Natural killer cell (primary cell): ENCODE measurements at places on chromosomes 13 and 19. TPM values are rescaled to one million over a fixed set of nuclear protein-coding genes. Genes with fewer than 3 reads are reported as not detected.

- DNase-seq: no peak
Observed at GRCh38 chr19:32902448-32902847, 32.9 kb upstream of the SLC7A9 start.

DNA sequence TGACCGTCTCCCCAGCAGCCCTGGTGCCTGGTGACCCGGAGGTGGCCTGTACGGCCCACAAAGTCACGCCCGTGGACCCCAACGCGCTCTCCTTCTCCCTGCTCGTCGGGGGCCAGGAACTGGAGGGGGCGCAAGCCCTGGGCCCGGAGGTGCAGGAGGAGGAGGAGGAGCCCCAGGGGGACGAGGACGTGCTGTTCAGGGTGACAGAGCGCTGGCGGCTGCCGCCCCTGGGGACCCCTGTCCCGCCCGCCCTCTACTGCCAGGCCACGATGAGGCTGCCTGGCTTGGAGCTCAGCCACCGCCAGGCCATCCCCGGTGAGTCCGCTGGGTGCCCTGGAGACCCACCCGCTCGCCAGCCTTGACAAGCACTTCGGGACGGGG, 2.2 kb downstream of the MADCAM1 start:
- DNase-seq: no peak

Gene ENOX1
- total RNA-seq: not detected

DNA sequence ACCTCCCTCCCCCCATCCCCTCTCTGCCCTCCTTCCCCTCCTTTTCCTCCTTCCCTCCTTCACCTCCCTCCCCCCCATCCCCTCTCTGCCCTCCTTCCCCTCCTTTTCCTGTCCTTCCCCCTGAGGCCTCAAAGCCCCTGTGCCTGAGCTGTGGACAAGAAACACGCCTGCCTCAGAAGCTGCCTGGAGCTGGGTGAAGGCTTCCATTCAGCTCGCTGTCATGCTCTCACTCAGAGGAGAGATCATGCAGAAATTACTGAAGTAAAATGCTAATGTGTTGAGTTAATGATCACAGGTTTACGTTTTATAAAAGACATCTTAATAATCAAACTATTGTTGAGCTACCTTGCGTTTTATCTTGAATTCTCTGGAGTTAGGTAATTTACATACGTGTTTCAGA, 114.5 kb downstream of the ATP11A start:
- no peak for DNase-seq

Gene PRTN3
- total RNA-seq: 0.73 TPM

Gene TMPRSS9
- not detected for total RNA-seq

GRCh38 chr13:110314516-110315245, 7.6 kb downstream of the COL4A2 start:
- no peak for DNase-seq

GRCh38 chr19:543910-544608, at the start of gene GZMM:
Gene GZMM (plus strand): TSS chr19:544053. CDS start chr19:544072, 19 bp downstream.
- peak; percentile 87 for DNase-seq

DNA sequence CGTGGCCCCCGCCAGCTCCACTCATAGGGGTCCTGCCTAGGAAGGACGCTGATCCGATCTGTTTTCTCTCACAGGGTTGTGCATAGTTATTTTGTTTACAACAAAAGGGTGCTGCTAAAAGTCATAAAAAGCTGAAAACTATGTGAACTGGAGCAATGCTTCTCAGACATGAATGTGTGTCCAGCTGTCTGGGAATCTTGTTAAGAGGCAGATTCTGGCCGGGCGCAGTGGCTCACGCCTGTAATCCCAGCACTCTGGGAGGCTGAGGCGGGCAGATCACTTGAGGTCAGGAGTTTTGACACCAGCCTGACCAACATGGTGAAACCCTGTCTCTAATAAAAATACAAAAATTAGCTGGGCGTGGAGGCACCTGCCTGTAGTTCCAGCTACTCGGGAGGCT, 8.6 kb downstream of the LRRC4B start:
- no peak for DNase-seq

DNA sequence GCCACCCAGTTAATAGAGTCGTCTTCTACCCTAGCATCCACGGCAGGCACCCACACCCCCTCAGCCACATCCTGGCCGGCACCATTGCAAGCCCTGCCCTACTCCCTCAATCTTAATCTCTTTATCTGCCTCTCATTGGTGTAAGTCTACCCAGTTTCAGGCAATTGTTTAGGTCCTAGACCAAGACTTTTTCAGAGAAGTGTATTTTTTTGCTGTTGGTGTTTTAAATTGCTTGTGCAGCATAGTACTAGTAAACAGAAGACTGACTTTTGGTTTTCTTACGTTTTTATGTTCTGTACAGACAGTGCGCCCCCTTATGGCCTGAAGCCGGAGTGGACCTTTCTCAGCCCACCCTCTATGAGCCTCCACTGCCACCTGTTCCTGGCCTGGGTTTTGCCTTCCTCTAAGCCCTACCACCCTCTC, 2.3 kb upstream of the LCP1 start:
- peak; percentile 67 for DNase-seq

Gene KL
- not detected for total RNA-seq

- DNase-seq: no peak
Observed at GRCh38 chr13:93899981-93900380, 579.5 kb downstream of the DCT start.

GRCh38 chr19:40642757-40643305, 41.7 kb downstream of the LTBP4 start:
- no peak for DNase-seq

GRCh38 chr19:13574933-13575332, 68.7 kb upstream of the CACNA1A start:
- no peak for DNase-seq

DNA sequence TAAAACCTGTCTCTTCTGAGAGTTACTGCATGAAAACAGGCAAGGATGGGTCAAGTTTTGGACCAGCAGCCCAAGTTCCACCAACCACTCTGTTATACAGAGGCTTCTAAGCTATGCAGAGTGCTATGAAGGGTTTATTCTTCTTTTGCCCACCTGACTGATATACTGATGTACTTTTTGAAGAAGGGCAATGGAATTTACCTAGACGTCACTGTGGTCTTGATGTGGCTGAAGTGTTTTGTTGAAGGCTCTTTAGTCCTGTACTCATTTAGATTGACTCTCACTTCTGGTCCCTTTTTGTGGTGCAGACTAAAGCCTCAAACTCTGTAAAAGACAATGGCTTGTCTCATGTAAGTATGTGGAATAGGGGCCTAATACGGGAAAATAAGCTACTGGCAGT, 92.0 kb downstream of the DGKH start:
- DNase-seq: peak; percentile 7

DNA sequence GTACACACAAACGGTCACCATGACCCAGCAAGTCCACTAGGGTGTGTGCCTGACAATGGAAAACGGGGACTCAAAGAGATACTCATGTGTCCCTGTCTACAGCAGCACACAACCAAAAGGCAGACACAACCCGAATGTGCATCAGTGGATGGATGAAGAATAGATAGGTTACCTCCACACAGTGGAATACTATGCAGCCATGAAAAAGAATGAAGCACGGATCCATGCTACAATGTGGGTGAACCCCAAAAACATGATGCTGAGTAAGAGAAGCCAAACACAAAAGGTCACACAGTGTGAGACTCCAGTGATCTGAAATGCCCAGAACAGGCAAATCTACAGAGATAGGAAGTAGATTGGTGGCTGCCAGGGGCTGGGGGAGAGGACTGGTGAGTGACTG, 9.0 kb downstream of the CERS1 start:
- DNase-seq: no peak

Gene AZU1
- total RNA-seq: 2.5 TPM

DNA sequence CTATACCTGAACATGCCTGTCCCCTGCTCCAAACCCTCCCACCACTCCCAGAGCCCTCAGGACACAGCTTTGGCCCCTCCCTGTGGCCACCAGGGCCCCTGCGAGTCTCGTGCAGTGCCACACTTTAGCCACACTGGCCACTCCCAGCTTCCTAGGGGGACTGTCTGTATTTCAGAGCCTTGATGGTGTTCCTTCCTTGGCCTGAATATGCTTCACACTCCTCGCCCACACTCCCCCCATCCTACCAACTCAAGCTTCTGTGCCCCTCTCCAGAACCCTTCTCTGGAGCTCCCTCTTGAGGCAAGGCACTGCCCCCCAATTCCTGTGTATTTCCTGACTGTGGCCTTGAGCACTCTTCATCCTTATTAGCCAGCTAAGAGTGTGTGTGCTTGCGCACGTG, 80.2 kb downstream of the DPF1 start:
- DNase-seq: no peak

DNA sequence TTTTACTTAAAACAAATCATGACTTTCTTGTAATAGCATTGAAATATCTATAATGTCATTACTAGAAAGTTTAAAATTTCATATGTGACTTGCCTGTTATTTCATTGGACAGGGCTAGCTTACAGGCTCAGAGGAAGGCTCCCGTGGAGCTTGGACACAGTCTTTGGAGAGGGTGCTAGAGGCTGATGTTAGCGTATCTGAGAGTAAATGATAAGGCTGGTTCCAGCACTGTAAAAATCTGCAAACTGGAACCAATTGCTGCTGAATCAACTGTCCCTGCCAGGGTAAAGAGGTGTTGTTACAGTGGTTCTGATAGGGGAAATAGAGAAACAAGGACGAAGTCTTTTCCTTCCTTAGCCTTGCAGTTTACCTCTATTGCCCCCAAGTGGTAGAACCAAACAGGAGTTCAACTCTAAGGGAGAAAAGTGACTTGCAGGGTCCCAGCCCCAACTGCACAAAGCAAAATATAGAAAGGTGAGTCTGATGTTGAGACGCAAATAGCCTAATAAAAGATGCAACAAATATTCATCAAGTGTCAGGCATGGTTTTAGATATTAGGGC, 901.7 kb downstream of the DIAPH3 start:
- DNase-seq: no peak

Gene SIGLEC10
- 6.6 TPM for total RNA-seq
